ENCODE measurements at places on chromosomes 2 and 18. TPM values are rescaled to one million over a fixed set of nuclear protein-coding genes. Genes with fewer than 3 reads are reported as not detected.

DNA sequence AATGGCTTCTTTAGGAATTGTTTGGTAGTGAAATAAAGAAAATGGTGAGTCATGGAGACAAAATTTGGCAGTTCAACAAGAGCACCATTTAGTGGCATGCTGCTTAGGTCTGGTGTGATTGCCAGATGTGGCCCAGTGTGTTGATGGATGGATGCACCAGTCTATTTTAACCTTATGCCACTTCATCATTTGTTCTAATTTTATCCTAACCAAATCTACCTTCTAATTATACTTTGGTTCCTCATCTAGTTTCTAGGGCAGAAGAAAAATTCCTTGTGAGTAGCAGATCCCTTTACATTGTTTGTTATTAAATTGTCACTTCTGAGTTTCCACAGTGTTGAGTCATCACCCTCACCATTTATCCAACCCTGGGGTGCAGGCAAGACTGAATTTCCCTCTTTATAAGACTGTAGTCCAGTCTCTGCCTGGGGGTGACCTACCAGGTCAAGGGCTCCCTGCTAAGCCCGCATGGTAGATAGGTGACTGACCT is 32.5 kb downstream of the NABP1 start:
- peaks cover 2% of the 10 kb centered on the region for H3K27me3 ChIP-seq
- H3K4me1 ChIP-seq: no peaks in the 10 kb centered on the region
- no peak for DNase-seq
- no peak overlapping the region for H3K4me3 ChIP-seq
- peaks cover 9% of the 10 kb centered on the region for H3K36me3 ChIP-seq

DNA sequence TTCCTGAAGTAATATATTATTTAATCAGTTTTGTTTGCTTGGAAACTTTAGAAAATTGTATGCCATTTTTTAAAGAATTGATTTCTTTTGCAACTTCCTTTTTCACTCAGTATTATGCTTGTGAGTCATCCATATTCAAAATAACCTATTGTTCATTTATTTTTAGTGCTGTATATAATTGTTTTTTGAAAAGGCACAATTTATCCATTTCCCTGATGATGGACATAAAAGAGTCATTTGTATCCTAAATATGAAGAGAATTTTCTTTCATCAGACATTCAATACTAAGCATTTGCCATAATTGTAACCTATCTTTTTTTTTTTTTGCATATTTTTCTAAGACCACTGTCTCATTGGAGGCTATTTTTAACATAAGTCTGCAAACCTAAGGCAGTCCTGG is 134.1 kb upstream of the SERPINE2 start:
- H3K36me3 ChIP-seq: no peaks in the 10 kb centered on the region
- peaks cover 9% of the 10 kb centered on the region for H3K27me3 ChIP-seq
- no peak overlapping the region for H3K4me3 ChIP-seq
- H3K27ac ChIP-seq: no peak overlapping the region
- DNase-seq: no peak
- H3K4me1 ChIP-seq: no peaks in the 10 kb centered on the region

DNA sequence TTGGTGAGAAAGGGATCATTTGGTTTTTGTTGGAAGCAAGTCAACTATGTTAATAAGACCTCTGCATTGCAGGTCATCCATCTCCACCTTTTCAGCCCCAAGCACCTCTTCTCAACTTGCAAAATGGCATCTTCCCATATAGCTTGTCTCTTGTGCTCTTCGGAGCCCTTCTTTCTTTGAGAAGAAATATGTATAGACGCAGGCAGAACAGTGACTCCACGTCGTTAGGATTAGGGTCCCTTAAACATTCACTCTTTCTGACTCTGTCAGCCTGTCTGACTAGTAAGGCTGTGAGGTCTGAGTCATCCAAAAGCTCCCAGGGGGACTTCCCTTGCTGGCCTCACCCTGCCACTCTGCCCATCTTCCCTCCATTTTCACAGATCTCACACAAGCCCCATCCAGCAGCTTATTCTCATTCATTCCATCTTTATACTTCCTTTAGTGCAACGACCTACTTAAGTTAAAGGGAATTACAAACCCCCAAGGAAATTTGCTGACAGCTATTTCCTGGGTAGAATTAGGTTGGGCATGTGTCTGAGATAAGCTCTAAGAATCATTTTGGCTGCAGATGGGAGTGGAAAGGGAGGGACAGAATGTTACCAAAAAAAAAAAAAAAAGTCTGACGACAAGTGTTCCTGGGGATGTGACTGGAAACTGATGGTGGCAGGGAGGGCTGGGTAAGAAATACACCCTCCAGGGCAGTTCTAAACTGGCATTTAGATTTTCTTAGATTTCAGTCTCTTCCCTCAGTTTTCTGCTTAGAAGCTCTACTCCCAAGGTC is 37.7 kb upstream of the MEX3C start:
- no peak for DNase-seq
- no peaks in the 10 kb centered on the region for H3K36me3 ChIP-seq
- H3K27me3 ChIP-seq: peaks cover 4% of the 10 kb centered on the region
- H3K4me1 ChIP-seq: peaks cover 28% of the 10 kb centered on the region
- H3K27ac ChIP-seq: peak overlapping the region; percentile 47

DNA sequence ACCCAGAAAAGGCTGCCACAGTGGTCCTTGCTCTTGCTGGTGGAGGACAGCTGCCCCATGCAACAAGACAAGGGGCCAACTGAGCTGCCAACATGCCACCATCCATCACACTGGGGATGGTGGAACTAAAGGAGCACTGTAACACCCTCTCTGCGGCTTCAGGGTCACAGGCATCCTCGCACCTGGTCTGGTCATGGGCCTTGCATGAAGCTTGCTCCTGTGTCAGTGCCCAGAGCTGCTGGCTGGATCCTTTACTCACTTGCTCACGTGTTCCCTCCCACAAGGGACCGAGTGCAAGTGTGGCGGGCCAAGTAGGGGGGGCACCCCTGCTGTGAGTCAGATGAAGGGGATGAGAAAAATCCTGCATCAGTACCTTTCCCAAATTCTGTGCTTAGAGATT is 972.3 kb upstream of the DDX18 start:
- no peak for DNase-seq
- H3K27me3 ChIP-seq: no peaks in the 10 kb centered on the region
- H3K27ac ChIP-seq: no peak overlapping the region

DNA sequence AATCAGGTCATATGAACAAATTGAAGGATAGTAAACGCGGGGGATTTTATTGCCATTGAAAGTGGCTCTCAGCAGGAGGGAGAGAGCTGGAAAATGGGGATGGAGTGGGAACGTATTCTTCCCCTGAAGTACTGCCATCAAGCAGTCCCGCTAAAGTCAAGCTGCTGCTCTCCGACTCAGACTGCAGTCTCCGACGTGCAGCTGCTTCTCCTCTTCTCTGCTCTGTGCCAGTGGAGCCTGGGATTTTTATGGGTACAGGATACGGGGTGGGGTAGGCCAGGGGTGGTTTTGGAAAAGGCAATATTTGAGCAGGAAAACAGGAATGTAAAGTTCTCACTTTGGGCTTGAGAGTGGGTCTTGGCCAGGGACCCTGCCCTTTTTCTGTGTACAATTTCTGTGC is 33.0 kb downstream of the KCTD18 start:
- peaks cover 9% of the 10 kb centered on the region for H3K36me3 ChIP-seq
- no peaks in the 10 kb centered on the region for H3K4me1 ChIP-seq
- no peak for DNase-seq
- H3K27me3 ChIP-seq: no peaks in the 10 kb centered on the region
- H3K27ac ChIP-seq: no peak overlapping the region

DNA sequence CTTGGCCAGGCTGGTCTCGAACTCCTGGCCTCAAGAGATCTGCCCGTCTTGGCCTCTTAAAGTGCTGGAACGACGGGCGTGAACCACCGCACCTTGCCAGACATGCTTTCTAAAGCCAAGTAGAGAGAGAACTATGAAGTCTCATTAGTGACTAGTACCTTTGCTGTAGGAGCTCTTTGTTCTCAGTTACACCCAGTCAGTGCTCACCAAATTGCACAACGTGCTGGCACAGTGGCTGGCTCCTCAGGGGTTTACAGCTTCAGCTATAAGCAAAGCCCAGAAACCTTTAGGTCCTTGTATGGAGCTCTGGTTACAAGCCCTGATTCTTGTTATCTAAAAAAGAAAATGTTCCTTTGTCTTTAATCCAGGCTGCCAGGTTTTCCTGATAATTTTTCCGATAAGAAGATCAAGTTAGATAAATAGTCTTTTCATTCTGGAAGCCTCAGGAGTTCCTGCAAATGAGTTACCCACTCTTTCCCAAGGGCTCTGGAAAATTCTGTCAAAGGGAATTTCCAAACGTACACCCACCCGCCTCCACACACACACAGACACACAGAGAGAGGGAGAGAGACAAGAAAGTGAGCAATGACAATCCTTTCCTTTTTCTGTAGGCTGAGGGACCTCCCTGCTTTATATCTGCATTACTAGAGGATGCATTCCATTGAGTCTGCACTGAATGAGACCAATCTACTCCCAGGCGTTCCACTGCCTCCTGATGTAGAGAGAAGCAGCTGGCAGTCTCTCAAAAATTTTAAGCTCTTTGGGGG is 100.2 kb upstream of the CSRNP3 start:
- H3K36me3 ChIP-seq: no peaks in the 10 kb centered on the region
- DNase-seq: no peak
- no peak overlapping the region for H3K27ac ChIP-seq
- no peaks in the 10 kb centered on the region for H3K4me1 ChIP-seq
- peaks cover 4% of the 10 kb centered on the region for H3K27me3 ChIP-seq

- no peak overlapping the region for H3K4me3 ChIP-seq
- no peak overlapping the region for H3K27ac ChIP-seq
Measured at GRCh38 chr18:60981682-60982328, 351.4 kb upstream of the CDH20 start.

GRCh38 chr2:40189881-40190280 is 262.0 kb downstream of the SLC8A1 start:
- DNase-seq: no peak
- no peak overlapping the region for H3K27ac ChIP-seq
- H3K36me3 ChIP-seq: no peaks in the 10 kb centered on the region
- H3K4me1 ChIP-seq: no peaks in the 10 kb centered on the region

DNA sequence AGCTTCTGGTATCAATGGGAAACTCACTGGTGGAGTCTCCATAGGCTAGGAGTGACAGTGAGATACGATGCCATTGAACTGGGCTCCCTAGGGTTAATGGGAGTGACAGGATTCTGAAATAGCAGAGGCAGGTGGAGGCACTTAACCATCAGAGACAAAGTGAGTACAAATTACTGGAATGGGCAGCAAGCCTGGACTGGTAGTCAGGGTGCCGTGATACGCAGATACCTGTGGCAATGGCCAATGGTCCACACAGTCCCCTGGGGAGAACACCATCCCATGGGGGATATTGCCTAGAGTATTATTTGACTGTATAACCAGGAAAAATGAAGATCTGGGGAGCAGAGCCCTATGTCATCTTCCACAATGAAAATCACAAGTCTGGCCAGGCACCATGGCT is 17.3 kb downstream of the CHCHD5 start:
- H3K4me1 ChIP-seq: peaks cover 10% of the 10 kb centered on the region
- H3K36me3 ChIP-seq: no peaks in the 10 kb centered on the region
- DNase-seq: peak; percentile 9
- H3K4me3 ChIP-seq: no peak overlapping the region
- no peak overlapping the region for H3K27ac ChIP-seq
- H3K27me3 ChIP-seq: no peaks in the 10 kb centered on the region

DNA sequence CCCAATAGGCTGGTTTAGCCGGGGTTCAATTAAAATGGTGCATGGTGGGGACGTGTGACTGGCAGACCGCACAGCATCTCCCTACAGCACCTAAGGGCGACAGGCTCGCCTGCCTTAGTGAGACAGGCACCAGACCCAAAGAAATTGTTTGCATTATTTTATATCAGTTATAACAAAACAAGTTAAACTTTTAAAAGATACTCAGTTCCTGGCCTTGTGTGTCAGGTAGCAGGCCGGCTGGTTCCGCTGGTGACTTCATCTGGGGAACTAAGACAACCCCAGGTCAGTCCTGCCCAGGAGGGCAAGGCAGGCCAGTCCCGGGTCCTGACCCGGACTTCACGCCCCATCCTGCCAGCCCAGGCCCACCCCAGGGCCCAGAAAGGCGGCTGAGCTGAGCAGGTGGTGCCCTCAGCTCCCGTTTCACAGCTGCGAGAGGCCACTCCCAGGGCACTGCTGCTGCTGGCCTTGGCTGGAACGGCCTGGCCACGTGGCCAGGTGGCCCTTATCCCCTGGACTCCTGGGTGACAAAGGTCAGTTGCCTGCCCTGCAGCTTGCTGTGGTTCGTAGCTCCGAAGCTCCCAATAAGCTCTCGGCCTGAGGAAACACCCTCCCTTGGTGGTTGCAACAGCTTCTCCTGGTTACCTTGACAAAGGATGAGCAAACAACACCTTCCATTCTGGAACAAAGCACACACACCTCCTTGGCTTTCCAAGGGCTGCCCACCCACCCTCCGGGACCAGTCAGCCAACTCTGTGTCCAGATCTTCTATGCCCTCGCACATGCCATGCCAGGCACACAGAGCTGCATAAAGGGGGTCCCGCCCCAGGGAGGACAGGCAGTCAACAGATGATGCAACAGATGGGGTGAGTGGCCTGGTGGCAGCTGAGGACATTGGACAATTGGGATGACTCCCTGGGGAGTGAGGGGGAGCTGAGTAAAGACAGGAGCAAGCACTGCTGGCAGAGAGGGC is 11.3 kb upstream of the AGXT start:
- no peak for DNase-seq
- H3K36me3 ChIP-seq: peaks cover 3% of the 10 kb centered on the region
- no peak overlapping the region for H3K4me3 ChIP-seq
- no peak overlapping the region for H3K27ac ChIP-seq
- H3K4me1 ChIP-seq: no peaks in the 10 kb centered on the region
- H3K27me3 ChIP-seq: no peaks in the 10 kb centered on the region

- H3K27ac ChIP-seq: no peak overlapping the region
- H3K4me1 ChIP-seq: peaks cover 27% of the 10 kb centered on the region
- no peaks in the 10 kb centered on the region for H3K27me3 ChIP-seq
- H3K4me3 ChIP-seq: no peak overlapping the region
Measured at GRCh38 chr2:227507963-227508362, 36.0 kb downstream of the AGFG1 start.

GRCh38 chr18:6434987-6435709 is 20.4 kb upstream of the L3MBTL4 start:
- H3K4me3 ChIP-seq: no peak overlapping the region
- DNase-seq: no peak
- no peaks in the 10 kb centered on the region for H3K36me3 ChIP-seq
- H3K4me1 ChIP-seq: no peaks in the 10 kb centered on the region

DNA sequence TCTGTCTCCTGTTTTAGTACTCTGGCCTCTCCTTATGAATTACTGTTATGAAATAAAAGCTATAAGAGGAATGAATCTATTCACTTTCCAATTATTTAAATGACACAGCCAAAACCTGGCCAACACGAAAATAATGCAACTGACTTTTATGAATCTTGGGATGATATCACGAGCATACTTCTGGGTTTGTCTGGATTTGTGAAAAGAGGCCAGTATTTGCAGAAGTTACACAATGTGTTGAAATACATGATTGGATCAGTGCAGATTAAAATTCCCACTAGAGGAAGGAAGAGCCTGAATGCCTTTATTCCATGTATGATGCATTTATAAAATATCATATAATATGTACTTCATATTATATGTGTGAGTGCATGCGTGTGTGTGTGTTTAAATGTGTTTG is 418.2 kb downstream of the GRB14 start:
- no peak for DNase-seq
- H3K27me3 ChIP-seq: no peaks in the 10 kb centered on the region
- H3K4me3 ChIP-seq: no peak overlapping the region

The CYS1 gene
- 0.14 TPM for total RNA-seq

The DSG2 gene
- 0.28 TPM for total RNA-seq

The IL18R1 gene
- total RNA-seq: 37.3 TPM

The CD207 gene
- total RNA-seq: not detected

Data from activated naive CD8-positive, alpha-beta T cell treated with anti-CD3 and anti-CD28 coated beads, Interleukin-2, amount 10 ng/mL, durations not matched to agents 7 days and 5 days (primary cell).